ENCODE measurements at places on chromosomes 16 and 17.

DNA sequence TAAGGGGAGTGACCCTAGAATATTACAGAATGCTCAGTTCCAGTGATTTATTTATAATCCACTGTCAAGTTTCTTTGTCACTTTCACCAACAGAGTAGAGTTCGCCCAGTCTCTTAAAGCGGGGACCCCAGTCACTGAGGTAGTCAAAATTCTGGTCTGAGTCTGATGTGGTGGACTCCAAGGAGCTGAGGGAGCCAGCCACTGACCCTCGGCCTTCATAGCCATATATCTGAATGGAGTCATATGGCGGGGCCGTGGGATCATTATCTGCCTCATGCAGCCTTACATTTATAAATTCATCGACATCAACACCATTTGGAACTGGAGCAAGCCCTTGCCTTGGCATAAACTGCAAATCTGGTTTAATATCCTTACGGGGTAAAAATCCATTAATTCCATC is 382.7 kb downstream of the CDH8 start:
- no peak for DNase-seq

GRCh38 chr17:30292286-30292858 is 628 bp upstream of the BLMH start:
- DNase-seq: no peak

GRCh38 chr17:80798595-80799537 is 192.8 kb upstream of the CHMP6 start:
- DNase-seq: no peak

GRCh38 chr17:2724784-2725164 is 13.2 kb upstream of the CLUH start:
- no peak for DNase-seq

DNA sequence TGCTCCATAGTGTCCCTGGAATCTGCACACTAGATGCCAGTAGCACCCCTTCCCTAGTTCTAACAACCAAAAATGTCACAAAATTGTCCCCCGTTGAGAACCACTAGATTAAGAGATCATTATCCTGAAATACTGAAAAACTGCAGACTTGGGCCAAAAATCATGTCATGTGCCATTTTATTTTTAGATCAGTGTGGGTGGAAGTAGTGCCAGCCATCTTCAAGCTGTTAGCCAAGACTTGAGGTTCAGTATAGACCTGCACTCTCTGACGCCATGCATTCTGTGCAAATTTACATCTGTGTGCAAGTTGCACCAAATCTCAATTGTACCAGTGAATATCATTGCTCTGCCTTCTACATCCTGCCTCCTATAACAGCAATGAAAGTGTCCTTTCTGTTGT is 31.5 kb upstream of the NOL11 start:
- DNase-seq: no peak

GRCh38 chr17:8087075-8087951 is at the start of gene ALOX12B:
ALOX12B (minus strand) TSS chr17:8087716; CDS start chr17:8087442, 274 bp downstream.
- DNase-seq: no peak

GRCh38 chr17:45347444-45347843 is 30.6 kb upstream of the MAP3K14 start:
- no peak for DNase-seq

DNA sequence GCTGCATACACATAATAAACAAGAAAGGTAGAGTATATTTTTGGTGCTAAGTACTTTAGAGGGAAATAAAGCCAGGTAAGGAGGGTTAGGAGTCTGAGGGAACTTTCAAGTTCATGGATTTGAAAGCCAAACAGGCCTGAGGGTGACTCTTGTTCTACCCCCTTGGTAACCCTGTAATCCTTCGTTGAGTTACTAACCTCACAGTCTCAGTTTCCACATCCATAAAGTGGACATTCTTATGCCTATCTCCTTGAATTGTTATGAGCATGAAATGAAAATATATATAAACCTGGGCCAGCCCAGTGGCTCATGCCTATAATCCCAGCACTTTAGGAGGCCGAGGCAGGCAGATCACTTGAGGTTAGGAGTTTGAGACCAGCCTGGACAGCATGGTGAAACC is 22.4 kb downstream of the PECAM1 start:
- no peak for DNase-seq

- no peak for DNase-seq
These were observed 519.5 kb upstream of the SALL1 start for GRCh38 chr16:51670527-51670926.

GRCh38 chr17:51046514-51047384 is 73.9 kb downstream of the SPAG9 start:
- DNase-seq: peak; percentile 85

DNA sequence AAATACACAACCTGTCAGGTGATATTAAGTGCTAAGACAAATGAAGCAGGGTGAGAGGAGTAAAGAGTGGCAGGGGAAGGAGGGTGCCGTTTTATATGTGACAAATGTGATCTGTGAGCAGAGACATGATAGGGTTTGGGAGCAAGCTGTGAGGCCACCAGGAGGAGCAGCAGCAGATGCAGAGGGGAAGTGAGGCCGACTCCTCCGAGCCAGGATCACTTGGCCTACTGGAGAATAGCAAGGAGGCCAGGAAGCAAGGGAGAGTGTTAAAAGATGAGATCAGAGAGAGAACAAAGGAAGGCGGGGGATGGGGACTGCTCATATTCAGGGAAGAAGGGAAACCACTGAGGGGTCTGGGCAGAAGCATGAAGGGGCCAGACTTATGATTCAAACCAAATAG is 129.4 kb downstream of the TANGO6 start:
- DNase-seq: peak; percentile 31

GRCh38 chr17:8256291-8256690 is 7.2 kb downstream of the PFAS start:
- DNase-seq: no peak

DNA sequence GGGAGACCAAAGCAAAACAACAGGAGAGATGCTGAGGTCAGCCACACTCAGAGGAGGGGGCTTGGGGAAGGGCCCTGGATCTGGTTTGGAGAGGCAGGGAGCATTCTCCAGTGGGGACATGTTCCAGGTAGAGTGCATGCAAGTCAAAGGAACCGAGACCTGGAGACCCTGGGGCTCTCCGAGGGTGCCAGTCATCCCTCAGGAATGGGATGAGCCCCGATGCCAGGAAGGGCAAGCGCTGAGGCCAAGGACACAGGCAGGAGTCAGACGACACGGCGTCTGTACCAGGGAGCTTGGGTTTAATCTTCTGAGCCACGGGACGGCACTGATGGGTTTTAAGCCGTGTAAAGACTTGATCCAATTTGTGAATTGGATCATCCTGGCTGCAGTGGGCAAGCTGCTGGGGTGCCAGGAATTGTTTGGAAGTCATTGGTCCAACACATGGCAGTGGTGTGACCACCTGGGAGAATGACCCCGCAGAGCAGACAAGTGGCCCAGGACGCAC is 32.9 kb upstream of the ANKRD40CL start:
- no peak for DNase-seq

GRCh38 chr17:59756236-59756818 is 48.9 kb downstream of the VMP1 start:
- no peak for DNase-seq

DNA sequence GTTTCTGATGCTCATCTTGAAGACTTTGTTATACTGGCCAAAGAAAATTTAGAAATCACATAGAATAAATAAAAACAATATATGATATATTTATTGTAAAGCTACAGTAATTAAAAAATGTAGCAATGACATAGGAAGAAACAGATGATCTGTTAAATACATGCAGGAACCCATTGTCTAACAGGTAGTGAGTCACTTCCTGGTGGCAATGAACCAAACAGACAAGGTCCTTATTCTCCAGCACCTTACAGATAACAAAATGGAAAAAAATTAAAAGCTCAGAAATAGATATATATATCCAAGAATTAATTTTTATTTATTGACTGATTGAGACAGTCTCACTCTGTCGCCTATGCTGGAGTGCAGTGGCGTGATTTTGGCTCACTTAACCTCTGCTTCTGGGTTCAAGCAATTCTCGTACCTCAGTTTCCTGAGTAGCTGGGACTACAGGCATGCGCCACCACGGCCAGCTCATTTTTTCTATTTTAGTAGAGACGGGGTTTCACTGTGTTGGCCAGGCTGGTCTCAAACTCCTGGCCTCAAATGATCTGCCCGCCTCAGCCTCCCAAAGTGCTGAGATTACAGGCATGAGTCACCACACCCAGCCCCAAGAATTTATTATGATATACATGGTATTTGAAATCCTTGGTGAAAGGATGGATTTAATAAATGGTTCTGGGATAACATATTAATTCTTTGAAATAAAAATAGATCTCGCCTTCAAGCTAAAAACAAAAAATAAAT is 7.5 kb downstream of the NETO2 start:
- DNase-seq: no peak

GRCh38 chr17:15945527-15946191 is 729 bp downstream of the ADORA2B start:
- no peak for DNase-seq

- DNase-seq: no peak
These were observed 39.0 kb downstream of the ZNF423 start for GRCh38 chr16:49816875-49817274.

DNA sequence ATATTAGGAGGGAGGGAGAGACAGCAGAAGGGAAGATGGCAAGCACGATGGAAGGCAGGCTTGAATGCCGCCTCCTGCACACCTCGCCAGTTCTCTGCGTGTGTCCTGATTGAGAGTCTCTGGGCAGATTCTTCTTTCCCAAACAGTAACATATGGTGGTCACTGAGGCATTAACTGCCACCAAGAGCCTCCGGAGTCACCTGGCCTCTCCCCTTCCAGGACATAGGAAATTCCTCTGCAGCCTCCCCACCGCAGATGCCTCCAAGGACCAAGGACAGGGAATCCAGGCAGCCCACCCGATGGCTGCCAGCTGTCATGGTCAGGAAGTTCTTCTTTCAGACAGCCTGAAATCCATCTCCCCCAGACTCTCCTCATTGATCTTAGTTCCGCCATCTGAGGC is 149.3 kb downstream of the ENGASE start:
- DNase-seq: no peak

- no peak for DNase-seq
These were observed 333.8 kb downstream of the HAPSTR1 start for GRCh38 chr16:9425236-9425635.
